Suppressor macrophage (primary cell): ENCODE measurements at places on chromosomes 13 and 19.

DNA sequence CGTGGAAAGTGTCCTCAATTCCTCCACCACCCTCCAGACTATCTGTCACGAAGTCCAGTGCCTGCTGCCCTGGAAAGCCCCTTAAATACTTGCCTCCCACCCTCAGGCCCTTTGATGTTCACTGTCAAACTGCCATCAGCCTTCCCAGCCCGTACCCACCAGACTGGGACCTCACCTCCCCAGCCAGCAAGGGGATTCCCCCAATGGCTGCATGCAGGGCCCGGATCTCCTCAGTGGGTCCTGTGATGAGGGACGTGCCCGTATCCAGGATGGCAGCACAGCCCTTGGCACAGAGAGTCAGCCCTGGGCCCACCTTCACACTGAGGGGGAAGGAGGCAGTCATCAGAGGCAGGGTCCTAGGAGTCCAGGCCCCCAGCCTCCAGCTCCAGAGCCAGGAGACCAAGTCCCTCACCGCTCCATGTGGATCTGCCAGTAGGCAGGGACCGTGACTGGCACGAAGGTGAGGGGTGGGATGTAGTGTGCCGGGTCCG is 6.1 kb downstream of the NAPSA start:
- no peak for DNase-seq

DNA sequence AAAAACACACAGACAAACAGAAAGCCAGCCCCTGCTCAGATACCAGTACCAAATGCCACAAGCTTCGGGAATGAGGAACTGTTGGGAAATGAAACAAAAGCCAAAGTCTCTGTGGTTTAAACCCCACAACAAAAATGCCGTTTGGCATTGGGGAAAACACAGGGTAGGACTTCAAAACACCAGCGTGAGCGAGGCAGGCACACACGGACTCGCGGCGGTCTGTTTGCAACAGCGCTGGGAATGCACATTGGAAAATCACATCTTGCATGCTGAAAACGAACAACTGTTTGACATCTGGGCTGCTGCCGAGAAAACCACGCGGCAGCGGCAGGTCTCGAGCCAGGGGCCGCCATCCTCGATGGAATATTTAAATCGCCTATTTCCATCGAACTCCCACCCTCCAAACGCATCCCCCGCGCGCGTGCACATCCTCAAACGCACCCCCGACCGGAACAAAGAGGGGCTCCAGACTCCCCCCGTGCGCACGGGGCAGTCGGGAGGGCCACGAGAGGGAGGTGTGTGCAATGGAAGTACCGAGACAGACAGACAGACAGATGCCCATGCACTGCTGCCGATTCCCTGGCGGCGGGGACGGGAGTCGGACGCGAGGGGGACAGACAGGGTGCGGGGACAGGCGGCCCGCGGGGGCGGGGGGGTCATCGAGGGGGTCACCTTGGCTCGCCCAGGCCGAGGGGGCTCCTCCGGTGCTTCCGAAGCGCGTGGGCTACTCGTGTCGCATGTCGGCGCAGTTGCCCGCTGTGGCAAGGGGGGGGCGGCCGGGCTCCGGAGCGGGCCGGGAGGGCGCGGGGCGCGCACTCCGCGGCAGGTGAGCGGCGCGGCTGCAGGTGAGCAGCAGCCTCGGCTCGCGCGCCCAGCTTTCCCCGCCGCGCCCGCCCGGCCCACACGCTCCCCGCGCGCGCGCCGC is at the start of gene GPR12:
Gene GPR12, minus strand, starts transcription at position 880 of the 925 bp plus-strand sequence. CDS start 959 bp downstream, outside the sequence.
- DNase-seq: peak; percentile 38

GRCh38 chr13:26377038-26377437 is 123.1 kb downstream of the CDK8 start:
- no peak for DNase-seq

GRCh38 chr13:74040200-74040599 is 94.0 kb downstream of the KLF12 start:
- DNase-seq: no peak

- DNase-seq: no peak
These were observed 17.2 kb upstream of the RNF17 start for GRCh38 chr13:24746618-24747247.

- DNase-seq: peak; percentile 95
These were observed 1.7 kb downstream of the GTF3A start for GRCh38 chr13:27425918-27426630.

GRCh38 chr13:29749401-29750182 is 100.8 kb downstream of the UBL3 start:
- DNase-seq: no peak
